ENCODE measurements at places on chromosomes 3 and 15.

DNA sequence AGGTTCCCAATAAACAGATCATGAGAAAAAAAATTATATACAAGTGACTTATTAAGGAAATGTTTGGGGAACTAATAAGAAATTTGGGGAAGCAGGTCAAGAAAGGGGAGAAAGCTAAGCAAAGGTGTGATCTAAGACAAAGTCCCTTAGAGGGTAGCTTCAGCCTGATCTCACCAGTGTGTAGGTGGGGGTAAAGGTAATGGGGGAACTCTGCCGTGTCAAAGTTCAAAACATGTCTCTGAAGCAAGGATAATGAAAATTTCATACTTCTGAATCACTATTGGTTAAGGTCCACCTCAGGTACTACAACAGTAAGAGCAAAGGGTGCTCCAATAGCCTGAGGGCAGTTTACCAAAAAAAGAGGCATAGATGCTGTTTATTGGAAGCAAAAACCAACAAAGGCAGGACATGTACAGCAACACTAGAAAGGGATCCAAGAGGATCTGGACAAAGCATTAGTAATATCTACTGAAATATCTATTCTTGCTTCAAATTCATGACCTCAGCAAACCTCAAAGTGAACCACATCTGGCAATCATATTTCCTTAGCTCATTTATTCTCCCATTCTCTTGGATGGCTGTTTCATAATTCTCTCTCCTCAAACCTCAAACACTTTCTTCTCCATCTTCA lies 6.9 kb downstream of the ACAD11 start:
- no peak for DNase-seq

GRCh38 chr3:32882189-32882588 lies 64.4 kb downstream of the TRIM71 start:
- no peak for DNase-seq

DNA sequence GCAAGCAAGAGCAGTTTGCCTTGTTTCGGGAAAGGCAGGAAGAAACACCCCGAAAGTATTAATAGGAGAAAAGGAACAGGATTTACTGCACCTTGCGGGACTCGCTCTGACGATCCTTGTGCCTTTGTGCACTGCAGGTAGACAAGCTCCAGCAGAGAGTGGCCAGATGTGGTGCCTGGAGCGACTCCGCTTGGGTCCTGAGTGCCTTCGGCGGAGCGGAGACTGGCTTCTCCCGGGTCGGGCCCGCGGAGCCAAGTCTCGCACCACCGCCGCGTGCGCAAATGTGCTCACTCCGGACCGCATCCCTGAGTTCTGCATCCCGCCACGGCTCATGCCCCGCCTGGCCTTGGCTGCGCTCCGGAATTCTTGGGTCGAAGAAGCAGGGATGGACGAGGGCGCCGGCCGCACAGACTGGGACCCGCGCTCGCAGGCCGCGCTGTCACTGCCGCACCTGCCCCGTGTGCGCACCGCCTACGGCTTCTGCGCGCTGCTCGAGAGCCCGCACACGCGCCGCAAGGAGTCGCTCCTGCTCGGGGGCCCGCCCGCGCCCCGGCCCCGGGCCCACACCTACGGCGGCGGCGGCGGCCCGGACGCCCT lies 769 bp downstream of the C2CD4A start:
- DNase-seq: peak; percentile 56

- no peak for DNase-seq
Observed at GRCh38 chr3:28287046-28287445, 45.6 kb downstream of the CMC1 start.

DNA sequence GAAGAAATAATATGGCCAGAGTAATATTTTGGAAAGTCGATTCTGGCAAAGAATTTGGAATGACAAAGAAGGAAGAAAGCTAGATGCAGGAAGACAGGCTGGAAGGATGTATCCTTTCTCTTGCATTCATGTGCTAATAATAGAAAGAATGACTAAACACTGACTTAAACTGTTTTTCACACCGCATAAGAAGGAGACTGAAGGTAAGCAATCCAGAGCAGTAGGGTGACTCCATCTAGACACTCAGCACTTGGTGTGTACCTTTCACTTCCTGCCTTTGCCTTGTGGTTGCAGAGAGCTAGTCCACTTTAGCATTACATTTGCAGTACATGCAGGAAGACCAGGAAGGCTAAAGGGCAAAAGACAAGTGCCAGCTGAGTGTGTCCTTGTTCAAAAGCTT lies 234.6 kb downstream of the RBMS3 start:
- DNase-seq: no peak

- no peak for DNase-seq
Observed at GRCh38 chr15:68192804-68193486, 12.2 kb downstream of the CALML4 start.

GRCh38 chr3:98796334-98796733 lies 33.2 kb downstream of the ST3GAL6 start:
- no peak for DNase-seq

DNA sequence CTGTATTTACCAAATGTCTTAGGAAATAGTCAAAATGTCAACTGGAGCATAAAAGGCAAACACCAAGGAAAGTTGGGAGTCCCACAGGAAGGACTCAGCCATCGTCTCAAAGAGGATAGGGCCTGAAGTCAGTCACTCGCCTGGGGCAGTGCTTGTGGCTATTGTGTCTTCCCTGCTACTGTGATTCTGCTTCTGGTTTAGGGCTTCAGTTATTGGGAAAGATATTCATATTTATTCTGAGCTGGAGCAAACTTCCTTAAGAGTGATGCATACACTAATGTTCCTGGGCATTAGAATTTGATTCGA lies 118.1 kb downstream of the EDEM1 start:
- DNase-seq: no peak

DNA sequence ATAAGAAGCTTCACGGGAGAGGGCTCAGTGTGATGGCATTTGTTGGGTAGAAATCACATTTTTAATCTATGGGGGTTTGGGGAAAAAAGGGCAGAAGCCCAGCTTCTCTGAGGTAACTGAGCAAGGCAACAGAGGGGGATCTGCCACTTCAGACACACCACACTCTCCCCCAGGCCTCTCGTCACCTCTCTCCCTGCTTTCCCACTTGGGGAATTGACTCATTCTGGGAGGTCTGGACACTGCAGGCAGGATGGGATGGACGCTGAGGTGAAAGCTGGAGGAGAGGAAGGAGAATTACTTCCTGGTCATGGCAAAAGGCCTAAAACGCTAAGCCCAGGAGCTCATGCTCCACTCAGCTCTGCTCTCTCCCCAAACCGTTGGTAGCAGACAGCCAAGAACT lies 33.2 kb downstream of the MYO5C start:
- no peak for DNase-seq

DNA sequence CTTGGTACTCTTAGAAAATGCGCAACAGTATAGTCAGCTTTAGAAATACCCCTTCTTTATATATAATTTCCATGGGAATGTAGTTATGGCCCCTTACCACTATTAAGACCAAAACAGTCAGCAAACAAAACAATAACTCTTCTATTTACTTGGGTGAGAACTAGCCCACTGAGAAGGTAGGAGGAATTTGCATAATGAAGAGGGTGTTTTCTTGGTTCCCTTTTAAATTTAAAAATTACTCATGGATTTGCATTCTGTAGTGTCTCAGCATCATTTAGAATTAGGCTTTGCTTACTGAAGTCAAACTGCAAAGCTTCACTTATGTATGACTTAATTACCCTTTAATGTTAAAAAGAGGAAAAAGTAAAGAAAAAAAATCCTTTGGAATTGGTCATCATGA lies 350.8 kb downstream of the PTPRG start:
- DNase-seq: no peak

DNA sequence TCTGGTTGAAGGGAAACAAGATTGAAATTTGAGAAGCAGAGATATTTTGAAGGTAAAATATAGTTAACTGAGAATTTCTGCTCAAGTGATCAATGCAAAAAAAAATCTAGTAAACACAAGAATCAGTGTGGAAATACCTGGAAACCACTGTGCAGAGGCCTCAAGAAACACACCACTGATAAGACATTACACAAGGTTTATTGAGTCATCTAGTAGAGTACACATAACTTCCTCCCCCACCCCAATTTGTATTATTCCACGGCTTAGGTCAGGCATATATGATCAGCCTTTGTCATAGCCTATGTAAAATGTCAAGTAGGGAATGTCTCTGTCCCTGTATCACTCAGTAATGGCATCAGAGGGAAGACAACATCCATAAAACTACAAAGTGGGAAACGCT lies 447.8 kb upstream of the BCHE start:
- DNase-seq: no peak

- DNase-seq: no peak
Observed at GRCh38 chr3:53806182-53807116, 39.8 kb downstream of the CHDH start.

DNA sequence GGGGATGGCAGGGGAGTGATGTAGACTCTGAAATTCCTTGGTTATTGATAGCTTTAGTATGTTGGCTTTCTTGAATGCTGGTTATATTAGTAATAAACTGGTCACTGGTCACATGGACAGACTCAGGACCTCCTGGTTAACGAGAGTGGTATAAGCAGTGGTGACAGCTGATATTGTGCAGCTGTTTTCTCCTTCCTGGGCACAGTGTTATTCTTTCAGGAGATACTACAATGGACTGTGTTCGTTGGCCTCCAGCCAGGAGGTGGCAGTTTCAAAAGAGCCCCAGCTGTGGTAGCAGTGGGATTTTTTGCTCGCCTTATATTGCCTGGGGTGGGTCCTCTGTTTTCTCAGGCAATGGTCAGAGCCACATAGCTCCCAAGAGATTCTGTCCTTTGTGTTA lies 181.6 kb upstream of the RBMS3 start:
- peak; percentile 41 for DNase-seq

GRCh38 chr15:87981969-87982368 lies 274.6 kb downstream of the NTRK3 start:
- DNase-seq: no peak

GRCh38 chr3:135966271-135966961 lies 888 bp downstream of the PPP2R3A start:
- DNase-seq: no peak

- DNase-seq: peak; percentile 58
Observed at GRCh38 chr3:52893723-52894122, 3.6 kb downstream of the STIMATE start.

- DNase-seq: peak; percentile 50
Observed at GRCh38 chr3:30354513-30354912, 251.9 kb upstream of the TGFBR2 start.

- DNase-seq: peak; percentile 90
Observed at GRCh38 chr15:89018207-89018606, 70.0 kb upstream of the ABHD2 start.

DNA sequence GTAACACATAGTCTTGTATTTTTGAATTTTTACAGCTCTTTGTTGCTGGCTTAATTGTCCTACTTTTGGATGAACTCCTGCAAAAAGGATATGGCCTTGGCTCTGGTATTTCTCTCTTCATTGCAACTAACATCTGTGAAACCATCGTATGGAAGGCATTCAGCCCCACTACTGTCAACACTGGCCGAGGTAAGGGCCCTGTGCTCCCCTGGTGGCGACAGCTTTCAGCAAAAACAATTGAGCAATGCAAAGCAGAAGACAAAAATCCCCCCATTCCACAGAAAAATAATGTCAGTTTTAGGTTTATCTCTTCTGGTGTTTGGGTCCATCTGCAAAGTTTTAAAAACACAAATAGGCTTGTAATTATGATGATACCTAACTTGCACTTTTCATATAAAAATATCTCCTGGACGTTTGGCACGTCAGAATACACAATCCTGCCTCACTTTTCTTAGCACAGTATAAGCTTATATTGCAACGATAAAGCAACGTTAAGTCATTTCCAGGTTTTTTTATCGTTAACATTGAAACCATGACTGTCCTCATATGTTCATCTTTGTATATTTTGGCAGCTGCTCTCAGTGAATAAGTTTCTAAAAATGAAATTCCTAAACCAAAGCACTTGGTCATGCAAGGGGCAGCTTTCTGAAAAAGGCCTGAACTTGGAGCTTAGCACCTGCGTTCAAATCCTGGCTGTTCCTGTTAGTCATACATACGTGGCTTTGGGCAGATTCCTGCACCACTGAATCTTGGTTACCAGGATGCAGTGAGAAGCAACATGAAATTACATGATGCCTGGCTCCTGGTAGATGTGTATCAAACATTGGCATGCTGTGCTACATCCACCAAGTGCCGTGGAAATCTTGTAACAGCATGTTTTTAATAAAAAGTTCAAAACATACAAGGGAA lies 8.5 kb downstream of the SEC61A1 start:
- no peak for DNase-seq

DNA sequence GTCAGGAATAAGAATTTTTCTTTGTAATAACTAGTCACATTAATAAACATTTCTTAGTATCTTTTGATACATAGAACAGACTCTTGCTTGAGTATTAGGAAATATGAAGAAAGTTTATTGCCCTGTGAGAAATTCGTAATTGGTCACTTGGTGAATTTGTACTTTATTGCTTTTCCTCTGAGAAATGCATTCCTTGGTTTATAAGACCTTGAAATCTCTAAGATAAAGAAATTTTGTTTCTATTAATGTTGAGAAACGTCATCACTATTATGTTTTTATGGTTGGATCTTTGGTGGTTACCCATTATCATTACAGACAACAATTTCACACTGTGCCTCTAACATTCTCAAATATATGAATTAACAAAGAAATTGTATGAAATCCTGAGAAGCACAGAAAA lies 652.0 kb upstream of the NECTIN3 start:
- no peak for DNase-seq

DNA sequence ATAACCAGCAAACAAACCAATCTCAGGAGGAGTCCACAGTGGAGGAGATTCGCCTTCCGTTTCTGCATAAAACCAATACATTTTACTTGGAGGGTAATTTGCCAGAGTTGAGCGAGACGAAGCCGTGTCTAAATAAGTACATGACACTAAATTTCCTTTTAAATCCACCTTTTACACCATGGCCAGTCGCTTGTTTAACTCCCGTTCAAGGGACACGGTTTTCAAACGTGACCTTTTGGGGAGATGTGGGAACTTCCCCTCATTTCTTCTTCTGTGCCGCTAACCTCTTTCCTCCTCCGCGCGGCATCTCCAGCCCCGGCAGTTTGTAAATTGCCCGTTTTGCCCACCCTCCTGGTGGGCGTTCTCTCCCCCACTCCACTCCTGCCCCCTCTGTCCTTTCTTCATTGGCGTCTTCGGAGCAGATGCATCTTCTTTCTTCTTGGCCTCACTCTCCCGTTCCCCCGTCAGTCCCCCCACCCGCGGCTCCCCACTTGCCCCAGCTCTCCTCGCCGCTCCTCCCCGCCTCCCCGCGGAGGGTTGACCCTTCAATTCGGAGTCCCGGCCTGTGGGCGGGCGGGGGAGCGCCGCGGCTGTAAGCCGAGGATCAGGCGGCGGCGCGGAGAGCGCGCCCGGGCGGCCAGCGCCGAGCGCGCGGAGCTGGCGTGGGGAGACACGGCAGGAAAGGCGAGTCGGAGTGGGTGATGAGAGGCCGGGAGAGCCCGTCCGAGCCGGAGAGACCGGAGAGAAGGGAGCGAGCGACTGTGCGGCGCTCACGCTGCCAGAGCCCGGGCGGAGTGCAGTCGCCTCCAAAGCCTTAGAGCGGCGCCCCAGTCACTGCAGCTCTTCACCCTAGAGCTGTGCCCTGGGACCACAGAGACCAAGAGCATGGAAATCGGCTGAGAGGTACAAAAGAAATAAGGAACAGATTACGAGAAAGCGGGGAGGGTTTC lies at the start of gene NLGN1:
Gene NLGN1, plus strand, starts transcription at position 584 of the 950 bp plus-strand sequence.
- DNase-seq: peak; percentile 83

DNA sequence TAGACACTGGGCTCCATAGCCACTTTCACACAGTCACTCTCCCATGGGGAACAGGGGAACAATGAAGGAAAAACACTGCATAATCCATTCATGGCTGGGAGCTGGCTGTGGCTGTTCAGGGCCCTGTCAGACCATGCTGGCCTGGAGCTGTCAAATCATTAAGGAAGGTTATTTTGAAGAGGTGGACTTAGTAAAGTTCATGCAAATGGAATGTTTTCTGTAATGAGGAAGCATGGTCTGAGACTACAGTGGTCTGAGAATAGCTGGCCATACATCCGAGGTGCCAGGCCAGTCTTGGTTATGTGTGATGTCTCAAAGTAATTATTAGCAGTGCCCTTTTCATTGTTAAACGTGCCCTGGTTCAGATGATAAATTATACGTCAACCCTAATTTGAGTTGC lies 117.1 kb upstream of the MRPS22 start:
- DNase-seq: no peak
